ENCODE measurements at places on chromosomes 4 and X. TPM values are rescaled to one million over a fixed set of nuclear protein-coding genes. Genes with fewer than 3 reads are reported as not detected.

DNA sequence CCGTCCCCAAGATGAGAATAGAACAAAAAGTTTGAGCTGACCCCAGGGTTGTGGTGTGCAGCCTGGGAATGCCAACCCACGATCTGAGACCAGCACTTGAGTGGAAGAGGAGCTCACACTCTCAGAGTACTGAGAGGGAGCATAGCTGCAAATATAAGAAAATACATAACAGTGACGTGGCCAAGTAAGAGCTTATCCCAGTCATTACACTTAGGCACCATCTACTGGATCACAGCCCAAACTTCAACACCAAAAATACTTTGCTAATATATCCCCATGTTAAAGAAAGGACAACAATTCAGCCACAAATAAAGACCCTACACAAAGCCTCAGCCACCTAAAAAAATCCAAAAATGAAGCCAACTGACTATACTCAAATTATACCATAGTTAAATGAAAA is 33.3 kb upstream of the CXCL6 start:
- DNase-seq, result no peak

DNA sequence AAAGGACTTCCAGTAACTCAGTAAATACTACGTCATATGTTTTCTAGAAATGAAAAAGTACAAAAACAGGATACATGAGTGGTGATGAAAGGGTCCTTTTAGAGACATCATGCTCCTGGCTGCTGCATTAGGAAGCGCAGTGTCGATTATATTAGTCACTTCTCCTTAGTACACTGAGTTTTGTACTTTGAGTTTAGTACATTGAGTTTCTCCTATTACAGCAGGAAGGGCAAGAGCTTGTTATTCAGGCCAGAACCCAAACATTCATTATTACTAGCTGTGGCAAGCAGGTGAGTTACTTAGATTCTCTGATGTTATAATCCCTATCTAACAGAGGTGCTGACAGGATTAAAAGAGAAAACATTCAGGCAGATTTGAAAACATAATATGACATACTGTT is 21.3 kb downstream of the RPGR start:
- DNase-seq, result no peak

GRCh38 chrX:143429131-143429530 is 88.1 kb downstream of the SPANXN3 start:
- DNase-seq, result no peak

DNA sequence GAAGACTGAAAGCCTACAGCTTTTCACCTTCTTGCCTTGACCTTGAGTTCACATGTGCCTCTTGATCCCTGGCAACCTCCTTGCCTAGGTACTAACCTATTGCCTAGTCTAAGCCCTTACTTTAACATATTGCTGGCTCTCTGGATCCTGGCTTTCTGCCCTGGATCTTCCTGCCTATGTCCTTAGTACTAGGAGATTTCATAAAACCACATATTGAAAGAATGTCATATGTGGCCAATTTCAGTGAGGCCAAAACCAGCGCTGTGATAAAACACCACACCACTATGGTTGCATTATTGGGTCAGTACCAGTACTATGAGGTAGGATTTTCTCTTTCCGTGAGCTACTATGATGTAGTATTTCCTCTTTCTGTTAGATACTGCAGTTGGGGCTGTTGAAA is 80.4 kb downstream of the CT47B1 start:
- DNase-seq, result no peak

DNA sequence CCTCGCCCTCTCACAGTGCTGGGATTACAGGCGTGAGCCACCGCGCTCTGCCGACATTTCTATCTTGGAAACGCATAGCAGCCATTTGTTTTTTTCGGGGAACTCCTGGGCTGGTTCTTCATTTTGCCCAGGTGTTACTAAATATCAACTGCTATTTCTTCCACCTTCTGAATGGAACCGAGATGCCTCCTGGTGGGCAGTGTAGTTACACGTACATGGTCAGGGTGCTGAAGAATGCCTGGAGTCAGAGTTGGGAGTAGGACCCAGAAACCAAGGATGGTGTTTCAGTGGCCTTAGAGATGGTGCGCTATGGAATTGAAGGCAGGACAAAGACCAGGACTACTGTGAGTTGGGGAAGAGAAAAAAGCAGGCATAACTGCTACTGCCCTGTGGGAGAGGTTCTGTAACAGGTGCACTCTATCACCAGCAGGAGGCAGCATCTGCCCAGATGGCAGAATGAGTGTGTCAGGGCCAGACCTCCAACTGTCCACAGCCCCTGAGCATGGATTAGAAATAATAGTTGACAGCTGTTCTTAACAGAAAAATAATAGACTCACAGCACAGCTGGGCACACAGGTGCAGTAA is 81.7 kb downstream of the ZC4H2 start:
- DNase-seq, result peak; percentile 76

- DNase-seq, result no peak
These were observed 2329.9 kb downstream of the ARAP2 start for GRCh38 chr4:33914386-33914785.

- no peak for DNase-seq
These were observed 52.8 kb downstream of the SPRY1 start for GRCh38 chr4:123449362-123449761.

GRCh38 chr4:2084316-2084715 is 25.2 kb downstream of the NAT8L start:
- DNase-seq, result no peak

DNA sequence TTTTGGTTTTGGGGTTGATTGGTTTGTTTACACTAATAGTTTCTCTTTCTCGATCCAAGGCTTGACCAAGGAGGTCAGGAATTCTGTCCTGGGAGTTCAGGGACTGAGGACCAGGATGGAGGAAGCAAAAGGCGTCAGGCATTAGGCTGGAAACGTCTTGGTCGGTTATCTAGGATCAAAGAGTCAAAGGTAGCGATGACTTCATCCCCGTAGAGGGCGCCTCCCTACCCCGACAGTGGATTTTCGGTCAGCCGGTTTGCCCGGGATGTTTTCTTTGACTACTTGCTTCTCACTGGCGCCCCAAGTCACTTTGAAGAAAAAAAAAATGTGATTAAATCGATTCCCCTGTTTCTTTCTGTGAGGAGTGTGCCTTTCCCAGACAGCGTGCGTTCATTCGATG is 980 bp upstream of the FHDC1 start:
- no peak for DNase-seq

GRCh38 chr4:23878246-23878891 is 11.5 kb downstream of the PPARGC1A start:
- no peak for DNase-seq

DNA sequence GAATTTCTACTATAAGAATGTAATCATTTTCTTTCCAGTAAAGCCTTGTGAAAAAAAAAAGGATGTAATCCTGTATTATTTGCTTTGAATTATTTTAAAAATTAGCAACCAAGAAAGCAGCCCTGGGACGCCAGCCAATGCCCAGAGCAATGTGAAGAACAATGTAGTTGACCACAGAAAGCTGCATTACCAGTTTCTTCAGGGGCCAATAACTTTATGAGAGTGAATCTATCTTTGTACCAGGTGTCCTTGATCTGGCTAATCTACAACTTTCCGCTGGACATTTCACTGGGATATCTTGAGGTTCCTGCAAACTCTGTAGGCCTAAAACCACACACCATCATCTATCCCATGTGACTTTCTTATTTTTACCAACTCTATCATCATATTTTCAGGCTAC is 7.6 kb upstream of the KLHL2 start:
- DNase-seq, result no peak

- DNase-seq, result no peak
These were observed 497 bp upstream of the THAP9 start for GRCh38 chr4:82900066-82900410.

DNA sequence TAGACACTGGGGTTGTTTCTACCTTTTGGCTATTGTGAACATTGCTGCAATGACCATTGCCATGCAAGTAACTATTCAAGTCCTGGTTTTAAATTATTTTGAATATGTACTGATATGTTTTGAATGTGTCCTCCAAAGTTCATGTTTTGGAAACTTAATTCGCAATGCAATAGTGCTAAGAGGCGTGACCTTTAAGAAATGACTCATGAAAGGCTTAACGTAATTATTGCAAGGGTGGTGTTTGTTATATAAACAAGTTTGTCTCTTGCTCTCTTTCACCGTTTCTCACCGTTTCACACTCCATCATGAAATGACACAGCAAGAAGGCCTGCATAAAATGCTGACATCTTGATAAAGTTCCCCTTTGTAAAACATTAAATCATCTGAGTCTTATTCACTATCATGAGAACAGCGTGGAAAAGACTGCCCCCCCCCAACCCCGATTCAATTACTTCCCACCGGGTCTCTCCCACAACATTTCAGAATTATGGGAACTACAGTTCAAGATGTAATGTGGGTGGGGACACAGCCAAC is 506.9 kb upstream of the FAM47C start:
- DNase-seq, result no peak

GRCh38 chr4:138761638-138762220 is 253.9 kb upstream of the NOCT start:
- peak; percentile 0 for DNase-seq

- no peak for DNase-seq
These were observed 2.7 kb downstream of the BCOR start for GRCh38 chrX:40094900-40095582.

GRCh38 chrX:72330131-72330530 is 24.4 kb upstream of the CITED1 start:
- DNase-seq, result no peak

GRCh38 chrX:11137543-11138139 is 26.5 kb downstream of the HCCS start:
- DNase-seq, result peak; percentile 64

DNA sequence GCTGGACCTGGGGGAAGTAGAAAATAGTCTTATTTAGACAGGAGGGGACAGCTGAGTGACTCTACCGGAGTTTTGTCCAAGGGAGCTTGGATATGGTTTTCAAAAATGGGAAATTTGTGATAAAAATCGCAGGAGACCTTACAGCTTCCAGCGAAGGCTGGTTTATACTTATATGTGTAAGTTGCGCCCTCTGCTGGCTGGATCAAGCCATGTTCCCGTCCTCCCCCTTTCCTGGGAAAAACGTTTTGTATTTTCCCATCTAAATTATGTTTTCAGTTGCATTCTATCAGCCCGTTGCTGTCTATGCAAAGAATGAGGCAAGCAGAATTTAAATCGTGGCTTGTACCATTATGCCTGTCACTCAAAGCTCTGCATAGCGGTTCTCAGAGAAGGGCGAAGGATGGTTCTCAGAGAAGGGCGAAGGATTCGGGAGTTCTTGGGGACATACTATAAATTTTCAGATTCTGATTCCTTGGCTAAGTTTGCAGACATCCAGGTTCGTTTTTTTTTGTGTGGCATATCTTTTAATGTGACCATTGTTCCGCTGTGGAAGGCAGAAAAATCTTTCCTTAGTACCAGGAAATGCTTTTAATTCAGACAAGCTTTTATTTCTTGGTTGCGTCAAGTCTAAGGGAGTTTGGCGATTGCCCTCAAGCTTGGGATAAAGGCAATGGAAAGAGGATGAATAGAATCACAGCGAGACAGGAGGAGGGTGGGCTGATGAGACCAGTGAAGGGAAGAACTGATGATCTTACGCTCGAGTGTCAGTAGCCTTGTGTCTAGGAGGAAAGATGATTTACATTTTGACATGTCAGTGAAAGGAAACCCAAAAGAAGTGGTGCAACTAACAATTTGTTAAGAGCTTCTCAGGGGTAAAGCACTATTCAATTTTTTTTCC is 128.5 kb upstream of the ARX start:
- peak; percentile 28 for DNase-seq

DNA sequence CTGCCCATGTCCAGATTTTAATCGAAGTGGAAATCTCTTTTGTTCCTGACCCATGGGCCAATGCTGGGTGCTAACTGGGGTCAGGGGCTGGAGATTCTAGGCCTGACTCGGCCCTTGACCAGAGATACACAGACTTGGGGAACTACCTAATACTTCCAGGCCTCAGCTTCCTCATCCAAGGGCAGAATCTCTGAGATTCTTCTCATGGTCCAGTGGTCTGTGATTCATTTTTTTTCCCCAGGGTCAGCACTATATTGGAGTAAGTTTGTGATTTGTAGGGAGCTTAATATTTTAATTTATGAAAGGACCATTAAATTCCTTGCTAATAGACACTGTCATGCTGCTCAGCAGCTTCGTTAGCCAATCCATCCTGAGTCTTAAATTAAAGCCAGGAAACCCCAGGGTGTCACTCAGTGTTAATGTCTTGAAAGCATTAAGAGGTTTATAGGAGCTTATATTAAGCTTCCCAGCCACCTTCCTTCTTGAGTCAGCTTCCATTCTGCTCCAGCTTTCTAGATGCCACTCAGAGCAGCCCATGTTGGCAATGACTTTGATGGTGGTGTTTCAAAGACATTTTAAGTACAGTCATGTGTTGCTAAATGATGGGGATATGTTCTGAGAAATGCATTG is 27.0 kb upstream of the PROM1 start:
- DNase-seq, result no peak

DNA sequence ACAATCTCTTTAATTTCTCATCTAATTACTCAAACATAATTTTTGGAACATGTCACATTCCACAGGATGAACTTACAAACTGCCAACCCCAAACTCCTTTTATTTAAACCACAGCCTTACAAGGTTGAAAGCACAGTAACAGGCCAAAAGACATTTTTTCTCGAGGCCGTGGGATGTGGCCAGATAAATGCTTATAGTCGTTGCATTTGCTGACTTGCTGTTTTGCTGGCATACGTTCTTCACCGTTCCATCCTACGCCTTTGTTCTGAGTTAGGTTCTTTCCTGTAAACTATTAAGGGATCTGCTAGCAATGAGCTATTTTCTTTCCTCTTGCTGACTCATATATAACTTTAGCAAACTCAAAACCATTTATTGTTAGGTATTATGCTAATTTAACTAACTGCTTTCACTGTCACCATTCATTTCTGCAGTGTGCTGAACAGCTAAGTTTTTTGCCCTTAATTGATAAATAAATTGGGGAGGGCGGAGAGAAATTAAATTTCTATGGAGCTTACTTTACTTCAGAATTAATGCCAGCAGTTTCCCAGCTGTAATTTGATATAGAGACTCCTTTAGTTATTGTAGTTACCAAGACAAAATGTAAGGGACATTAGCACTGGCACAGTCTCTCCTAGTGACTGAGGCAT is 135.1 kb upstream of the PACRGL start:
- DNase-seq, result no peak

GRCh38 chr4:7514281-7514680 is 79.6 kb upstream of the PSAPL1 start:
- no peak for DNase-seq

DNA sequence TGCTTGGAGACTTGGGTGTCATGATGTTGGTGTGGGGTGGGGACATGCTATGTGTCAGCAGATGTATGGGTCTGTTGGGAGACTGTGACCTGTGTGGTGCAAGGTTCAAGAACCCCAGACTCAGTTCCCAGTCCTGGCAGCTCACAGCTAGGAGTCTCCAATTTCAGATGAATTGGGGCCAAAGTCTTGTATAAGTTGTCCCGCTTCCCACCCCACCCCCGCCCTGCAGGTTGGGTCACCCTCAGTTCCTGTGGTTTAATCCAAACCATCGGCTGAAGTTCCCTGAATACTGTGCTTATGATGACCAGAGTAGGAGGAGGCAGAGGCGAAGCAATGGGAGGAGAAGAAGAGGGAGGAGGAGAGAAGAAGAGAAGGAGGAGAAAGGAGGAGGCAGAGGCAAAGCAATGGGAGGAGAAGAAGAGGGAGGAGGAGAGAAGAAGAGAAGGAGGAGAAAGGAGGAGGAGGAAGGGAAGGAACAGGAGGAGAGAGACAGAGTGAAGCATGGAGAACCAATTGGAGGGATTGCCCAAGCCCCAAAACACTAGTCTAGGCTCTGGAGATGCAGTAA is 112.6 kb downstream of the EFNB1 start:
- DNase-seq, result no peak

CCSER1 gene
- total RNA-seq, result 15.3 TPM

DHX15 gene
- total RNA-seq, result 96.4 TPM

IRS4 gene
- total RNA-seq, result not detected

KCNE5 gene
- 1.1 TPM for total RNA-seq

CXCR3 gene
- 0.27 TPM for total RNA-seq

FGF5 gene
- not detected for total RNA-seq

RHOXF1 gene
- not detected for total RNA-seq

VCX gene
- not detected for total RNA-seq

SMIM10L2A gene
- 0.27 TPM for total RNA-seq
